ENCODE measurements at places on chromosomes 1 and 21.
A peak's percentile ranks its signal among the peaks of the same experiment; 100 is the strongest.

DNA sequence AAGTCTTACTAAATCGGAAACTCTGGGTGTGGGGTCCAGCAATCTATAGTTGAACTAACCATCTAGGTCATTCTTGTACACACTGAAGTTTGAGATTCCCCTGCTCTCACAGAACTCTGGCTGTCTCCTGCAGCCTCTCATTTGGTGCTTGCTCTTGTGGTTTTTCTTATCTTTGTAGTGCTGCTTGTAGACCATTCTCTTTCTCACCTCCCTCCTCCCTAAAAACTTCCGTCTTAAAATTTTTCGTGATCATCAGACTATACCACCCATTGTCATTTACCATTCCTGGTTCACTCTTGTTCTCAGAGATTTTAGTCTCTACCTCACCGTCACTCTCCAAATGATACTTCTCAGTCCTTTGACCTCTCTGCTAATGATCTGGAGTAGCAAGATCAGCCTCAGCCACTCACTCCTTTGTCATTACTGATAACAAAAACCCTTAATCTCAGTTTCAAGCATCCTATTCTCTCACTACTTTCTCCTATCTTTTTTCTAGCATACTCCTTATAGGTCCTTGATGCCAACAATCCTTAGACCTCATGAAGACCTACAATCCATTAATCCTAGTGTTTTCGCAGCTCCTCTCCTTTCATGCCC, 13.0 kb upstream of the EPHX4 start:
- DNase-seq = no peak

- no peak for DNase-seq
These were observed 1388.1 kb downstream of the AMY1C start for GRCh38 chr1:105137543-105138457.

DNA sequence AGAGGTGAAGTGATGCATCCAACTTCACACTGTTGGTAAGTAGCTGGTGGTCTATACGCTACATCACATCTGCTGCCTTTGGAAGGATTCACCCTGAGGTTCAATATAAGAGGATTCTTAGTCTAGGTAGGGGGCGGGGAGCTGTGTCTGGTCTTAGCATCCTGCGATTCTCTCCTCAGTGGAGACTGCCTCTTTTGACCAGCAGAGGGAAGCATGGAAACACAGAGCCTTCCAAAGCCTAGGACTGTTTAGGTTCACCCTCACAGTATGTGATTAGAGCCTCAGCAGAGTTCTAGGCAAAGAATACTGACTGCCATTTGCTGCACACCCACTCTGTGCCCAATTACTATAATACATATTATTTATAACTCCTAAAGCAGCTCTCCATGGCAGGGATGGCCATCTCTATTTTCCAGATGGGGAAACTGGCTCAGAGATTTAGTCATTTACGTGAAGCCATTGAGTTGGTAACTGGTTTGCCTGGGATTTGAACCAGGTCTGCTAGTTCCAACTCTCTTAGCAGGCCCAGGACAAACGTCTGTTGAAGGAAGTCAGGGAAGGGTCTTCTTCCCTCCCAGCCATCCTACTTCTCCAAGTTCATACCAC, 28.9 kb upstream of the EFCAB14 start:
- no peak for DNase-seq

DNA sequence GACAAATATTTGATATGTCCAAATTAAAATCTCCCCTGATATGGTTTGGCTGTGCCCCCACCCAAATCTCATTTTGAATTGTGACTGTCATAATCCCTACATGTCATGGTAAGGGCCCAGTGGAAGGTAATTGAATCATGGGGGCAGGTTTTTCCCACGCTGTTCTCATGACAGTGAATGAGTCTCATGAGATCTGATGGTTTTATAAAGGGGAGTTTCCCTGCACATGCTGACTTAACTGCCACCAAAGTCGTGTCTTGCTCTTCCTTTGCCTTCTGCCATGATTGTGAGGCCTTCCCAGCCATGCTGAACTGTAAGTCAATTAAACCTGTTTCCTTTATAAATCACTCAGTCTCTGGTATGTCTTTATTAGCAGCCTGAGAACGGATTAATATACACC, 207.0 kb downstream of the BARHL2 start:
- DNase-seq = no peak

- peak; percentile 20 for DNase-seq
These were observed 77.0 kb downstream of the MORN1 start for GRCh38 chr1:2314273-2314802.

DNA sequence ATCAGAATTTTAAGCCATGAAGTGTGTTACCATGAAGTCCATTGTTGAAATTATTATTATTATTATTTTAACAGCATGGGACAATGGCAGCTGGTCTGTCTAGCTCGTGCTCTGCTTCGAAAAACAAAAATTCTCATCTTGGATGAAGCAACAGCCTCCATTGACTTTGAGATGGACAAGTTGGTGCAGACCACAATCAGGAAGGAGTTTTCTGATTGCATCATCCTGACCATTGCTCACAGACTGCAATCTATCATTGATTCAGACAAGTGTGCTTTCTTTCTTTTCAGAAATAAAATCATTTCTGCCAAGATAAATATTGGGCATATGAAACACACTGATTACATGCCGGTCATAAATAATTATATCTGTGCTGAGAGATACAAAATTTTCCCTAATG, 21.0 kb downstream of the HSPA13 start:
- DNase-seq = no peak

DNA sequence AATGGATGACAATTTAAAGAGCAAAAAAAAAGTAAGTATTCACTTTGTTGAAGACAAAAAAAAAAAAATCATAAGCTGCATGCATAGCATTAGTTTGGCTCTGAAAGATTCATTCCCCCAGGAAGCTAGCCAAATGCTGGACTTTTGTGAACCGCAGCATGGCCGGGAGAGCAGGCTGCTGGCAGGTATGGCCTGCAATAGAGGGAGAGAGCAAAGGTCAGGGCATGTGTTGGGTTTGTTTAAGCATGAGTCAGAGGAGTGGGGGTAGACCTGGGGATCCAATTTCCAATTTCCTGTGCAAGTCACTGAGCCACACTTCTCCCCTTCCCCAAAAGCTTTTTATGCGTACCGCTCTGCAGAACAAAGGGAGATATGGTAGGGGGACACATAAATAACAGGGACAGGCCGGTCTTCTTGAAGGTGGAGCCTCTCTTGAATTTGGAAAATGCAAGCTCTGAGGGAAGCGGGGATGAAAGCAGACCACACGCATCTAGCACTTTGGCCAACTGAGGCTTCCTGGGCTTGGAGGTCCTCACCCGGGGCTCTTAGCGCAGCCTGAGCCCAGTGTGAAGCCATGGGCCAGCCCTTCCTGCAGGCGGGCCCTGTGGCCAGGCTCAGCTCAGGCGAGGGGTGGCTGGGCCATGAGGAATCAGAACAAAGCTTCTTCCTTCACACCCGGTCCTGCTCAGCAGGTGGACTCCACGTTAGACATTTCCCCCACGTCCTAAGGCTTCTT, 171.1 kb downstream of the TOMM20 start:
- DNase-seq = no peak

DNA sequence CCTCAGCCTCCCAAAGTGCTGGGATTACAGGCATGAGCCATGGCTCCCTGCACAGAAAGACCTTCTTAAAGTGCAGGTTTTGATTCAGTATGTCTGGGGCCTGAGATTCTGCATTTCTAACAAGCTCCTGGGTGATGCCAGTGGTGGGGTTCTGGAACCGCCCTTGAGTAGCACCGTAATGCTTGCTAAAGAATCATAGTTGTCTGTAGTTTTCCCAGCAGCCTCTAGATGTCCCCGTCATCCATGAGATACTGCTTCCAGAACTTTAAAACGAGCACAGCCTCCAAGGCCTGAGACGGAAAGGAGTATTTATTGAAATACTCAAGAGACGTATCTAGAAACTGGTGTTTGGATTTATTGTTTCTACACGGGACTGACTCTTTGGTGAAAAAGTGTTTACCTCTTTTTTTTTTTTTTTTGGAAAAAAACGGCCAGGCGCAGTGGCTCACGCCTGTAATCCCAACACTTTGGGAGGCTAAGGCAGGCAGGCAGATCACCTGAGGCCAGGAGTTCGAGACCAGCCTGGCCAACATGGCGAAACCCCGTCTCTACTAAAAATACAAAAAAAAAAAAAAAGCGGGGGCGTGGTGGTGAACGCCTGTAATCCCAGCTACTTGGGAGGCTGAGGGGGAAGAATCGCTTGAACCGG, 2.6 kb upstream of the TOR3A start:
- DNase-seq = peak; percentile 62
